ENCODE measurements at places on chromosomes 13 and 19. TPM values are rescaled to one million over a fixed set of nuclear protein-coding genes. Genes with fewer than 3 reads are reported as not detected.

Gene CLC
- total RNA-seq: not detected

Gene CDADC1
- 10.8 TPM for total RNA-seq

Gene KLK2
- not detected for total RNA-seq

Gene IL27RA
- total RNA-seq: 71.4 TPM

Gene CYSLTR2
- total RNA-seq: 2.4 TPM

Gene ACER1
- total RNA-seq: not detected

Gene CD70
- 70.0 TPM for total RNA-seq

Gene NPHS1
- total RNA-seq: not detected

Gene GPR42
- total RNA-seq: not detected

Gene SPRY2
- total RNA-seq: 1.1 TPM

Gene ATP12A
- total RNA-seq: 4.9 TPM

Gene CD37
- total RNA-seq: 116 TPM

Gene TNFSF9
- total RNA-seq: 11.3 TPM

Gene HTR2A
- not detected for total RNA-seq

DNA sequence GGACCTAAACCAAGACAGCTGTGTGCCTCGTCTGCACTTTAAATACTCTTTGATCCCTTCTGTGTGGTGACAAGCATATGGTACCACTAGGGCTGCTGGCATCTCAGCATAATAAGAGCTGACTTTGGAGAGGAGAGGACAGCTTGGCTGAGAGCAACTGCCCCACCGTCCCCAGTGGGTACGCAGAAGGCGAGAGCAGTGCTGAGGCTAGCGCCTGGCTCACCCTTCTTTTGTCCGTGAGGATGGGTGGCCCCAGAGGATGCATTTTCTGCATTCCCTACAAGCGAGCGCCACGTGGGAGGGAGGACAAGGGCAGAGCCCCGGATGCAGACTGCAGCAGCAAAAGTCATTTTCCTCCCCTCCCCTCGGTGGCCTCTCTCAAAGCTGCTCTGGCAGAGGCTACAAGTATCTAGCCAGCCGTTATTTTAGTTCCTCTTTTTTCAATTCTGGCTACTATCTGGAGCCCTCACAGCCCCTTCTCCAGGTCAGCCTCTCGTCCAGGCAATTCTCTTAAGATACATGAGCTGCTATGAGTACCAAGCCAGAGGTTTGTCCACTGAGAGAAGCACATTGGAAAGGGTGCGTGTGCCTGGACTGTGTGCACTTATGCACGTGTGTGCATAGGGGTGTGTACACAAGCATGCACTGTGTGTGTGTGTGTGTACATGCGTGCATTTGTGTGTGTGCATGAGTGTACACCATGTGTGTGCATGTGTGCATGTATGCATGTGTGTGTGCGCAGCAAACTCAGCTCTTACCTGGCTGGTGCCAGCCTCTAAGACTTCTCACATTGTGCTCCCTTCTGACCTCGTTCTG lies 51.3 kb downstream of the RAB20 start:
- DNase-seq: no peak

GRCh38 chr19:27975419-27976005 lies 1237.4 kb downstream of the UQCRFS1 start:
- DNase-seq: no peak

GRCh38 chr19:39133431-39134270 lies 8.1 kb downstream of the PAK4 start:
- DNase-seq: no peak

DNA sequence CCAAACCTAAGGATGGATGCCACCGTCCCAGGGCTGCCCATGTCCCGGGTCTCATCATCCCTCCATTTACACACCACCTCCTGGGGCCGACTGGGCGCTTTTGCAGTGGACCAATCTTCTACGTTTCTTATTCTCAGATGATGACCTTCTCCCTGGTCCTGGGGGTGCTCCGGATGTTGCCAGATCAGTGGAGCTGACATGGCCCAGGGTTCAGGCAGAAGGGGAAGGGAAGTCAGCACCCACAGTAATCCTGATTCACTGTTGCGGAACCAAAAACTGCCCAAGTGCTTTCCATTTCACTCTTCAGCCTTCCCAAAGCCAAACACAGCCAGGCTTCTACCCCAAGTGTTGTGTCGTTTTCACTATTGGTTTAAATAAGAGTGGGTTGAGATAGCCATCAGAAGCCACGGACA lies 29.8 kb downstream of the RAB20 start:
- no peak for DNase-seq

DNA sequence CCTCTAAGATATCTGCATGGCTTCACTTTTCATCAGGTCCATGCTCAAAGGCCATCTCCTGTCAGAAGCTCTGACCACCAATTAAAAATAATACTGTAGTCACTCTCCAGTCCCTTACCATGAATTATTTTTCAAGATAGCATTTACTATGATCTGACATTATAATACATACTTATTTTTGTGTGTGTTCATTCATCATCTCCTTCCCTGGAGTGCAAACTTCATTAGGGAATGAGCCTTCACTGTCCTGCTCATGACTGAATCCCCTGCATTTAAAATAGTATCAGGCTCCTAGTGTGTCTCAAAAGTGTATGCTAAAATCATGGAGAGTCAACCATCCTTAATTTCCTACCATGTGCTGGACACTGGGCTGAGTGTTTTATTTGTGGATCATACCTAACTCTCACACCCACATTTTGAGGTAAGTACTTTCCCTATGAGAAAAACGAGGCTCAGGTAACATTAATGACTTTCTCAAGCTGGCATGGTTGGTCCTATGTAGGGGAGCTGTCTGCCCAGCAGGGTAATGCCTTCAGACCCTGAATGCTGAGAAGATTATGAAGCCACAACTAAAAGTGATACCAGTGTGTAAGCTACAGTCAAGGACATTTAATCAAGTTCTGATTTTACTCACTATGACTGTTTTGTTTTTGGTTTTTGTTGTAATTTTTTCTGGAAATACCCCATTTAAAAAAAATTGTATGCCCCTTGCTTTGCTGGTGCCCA lies 16.3 kb downstream of the PLA2G4C start:
- no peak for DNase-seq

- no peak for DNase-seq
Measured at GRCh38 chr13:41694545-41695301, 237.4 kb downstream of the RGCC start.

DNA sequence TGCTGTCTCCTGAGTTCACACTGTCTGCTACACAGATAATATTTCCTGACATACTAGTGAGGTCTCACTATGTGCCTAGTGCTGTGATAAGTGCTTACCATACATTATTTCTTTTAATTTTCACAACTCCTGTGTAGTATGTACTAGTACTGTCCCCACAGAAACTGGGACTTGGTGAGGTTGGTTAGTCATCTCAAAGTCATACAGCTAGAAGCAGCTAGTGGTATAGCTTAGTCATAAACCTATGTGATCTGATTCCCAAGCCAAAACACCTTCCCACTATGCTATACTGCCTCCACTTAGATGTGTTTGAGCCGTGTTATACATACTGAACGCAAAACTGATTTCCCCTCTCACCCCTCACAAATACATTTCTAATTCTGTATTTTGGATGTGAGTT lies 10.5 kb downstream of the MTMR6 start:
- no peak for DNase-seq

- no peak for DNase-seq
Measured at GRCh38 chr13:39685652-39686051, 30.2 kb downstream of the COG6 start.

DNA sequence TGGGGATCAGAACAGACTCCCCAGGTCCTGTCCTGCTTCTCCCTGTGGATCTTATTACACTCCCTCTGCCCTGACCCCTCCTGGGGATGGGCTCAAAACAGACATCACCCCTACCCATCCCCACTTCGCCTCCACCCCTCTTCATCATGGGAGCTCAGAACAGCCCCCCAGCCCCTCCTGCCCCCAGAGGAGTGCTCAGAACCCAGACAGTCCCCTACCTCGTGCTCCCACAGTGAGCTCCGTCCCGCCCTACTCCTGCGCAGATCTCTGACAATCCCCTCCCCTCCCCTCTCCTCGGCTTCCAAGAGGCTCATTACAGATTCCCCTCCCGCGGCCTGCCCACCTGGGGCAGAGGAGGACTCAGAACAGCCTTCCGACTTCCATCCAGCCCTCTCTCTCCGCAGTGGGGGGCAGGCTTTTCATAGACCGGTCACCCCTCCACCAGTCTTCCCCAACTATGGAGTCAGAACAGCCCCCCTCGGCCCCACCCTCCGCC lies 6.1 kb downstream of the NXNL1 start:
- DNase-seq: no peak

- DNase-seq: no peak
Measured at GRCh38 chr19:45981350-45981749, 7.7 kb upstream of the NOVA2 start.

DNA sequence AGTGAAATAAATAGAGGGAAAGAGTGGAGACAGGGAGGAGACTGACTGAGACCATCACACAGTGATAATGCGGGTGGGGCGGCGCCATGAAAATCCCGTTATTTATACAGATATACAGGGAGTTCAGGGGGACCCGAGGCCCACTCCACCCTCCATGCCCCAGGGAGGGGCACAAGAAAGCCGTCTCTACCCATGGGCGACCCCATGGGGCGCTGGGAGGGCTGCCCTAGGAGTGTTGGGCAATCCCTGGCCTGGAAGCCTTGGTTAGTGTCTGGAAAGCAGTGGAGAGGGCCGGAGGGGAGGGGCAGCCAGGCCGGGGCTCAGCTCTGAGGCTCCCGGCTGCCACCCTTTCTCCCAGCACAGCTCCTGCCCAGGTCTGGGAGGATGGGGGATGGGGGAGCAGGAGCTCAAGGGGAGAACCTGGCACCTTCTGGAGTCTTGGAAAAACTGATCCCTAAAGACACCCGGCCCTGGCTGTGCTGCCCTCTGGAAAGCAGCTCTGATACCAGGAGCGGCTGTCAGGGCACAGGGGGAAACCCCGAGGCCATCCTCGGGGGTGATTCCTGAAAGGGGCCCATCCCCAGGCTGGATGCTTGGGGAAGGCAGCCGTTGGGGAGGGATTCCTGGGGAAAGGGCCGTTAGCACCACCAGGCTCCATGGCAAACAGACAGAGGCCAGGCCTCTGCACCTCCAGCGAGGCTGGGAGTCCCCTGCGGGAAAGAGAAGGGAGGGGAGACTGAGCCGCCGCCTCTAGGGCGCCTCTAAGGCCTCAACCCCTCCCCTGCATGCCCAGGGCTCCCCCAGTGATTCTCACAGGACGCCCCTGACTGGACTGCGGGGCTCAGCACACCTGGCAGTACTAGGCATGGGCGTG lies 3.0 kb upstream of the PRKD2 start:
- no peak for DNase-seq

DNA sequence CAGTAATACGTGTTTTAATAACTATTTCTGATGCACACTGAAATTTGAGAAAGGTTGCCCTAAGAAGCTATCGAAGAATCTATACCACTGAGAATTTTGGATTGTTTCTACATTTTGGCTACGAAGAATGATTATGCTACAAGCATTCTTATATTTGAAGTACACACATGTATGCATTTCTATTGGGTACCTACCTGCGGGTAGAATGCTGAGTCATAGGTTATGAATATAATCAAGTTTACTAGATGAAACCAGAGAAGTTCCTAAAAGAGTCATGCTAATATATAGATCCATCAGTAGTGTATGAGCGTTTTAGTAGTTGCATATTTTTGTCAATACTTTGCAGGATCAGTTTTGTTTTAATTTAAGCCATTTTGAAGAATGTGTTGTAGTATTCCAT lies 62.0 kb upstream of the PCDH20 start:
- no peak for DNase-seq

- no peak for DNase-seq
Measured at GRCh38 chr13:97015661-97016350, 21.5 kb upstream of the OXGR1 start.

DNA sequence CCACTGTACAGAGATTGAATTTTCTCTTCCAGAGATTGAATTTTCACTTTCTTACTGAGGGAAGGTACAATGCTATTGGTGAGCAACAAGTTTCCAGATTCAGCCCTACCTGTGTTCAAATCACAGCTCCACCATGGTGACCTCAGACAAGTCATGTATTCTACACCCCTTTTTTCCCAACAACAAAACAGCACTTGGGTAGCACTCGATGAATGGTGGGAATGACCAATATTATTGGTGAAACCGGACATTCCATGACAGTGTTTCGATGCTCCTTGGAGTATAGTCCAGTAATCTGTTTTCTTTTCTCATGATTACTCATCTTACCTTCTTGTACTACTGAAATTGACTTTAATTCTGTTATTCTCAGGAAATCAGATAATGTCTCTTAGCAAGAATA lies 266.2 kb upstream of the SOX21 start:
- no peak for DNase-seq

DNA sequence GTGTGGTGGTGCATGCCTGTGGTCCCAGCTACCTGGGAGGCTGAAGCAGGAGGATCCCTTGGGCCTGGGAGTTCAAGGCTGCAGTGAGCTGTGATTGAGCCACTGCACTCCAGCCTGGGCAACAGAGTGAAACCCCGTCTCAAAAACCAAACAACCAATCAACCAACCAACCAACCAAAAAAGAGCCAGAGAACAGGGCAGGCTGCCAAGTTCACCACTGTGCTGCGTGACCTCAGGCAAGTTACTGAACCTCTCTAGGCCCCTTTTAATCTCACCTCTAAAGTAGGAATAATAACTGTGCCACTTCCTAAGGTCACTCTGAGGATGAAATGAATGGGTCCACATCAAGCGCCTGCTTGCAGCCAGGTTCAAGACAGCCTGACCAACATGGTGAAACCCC lies 16.9 kb downstream of the TJP3 start:
- no peak for DNase-seq

DNA sequence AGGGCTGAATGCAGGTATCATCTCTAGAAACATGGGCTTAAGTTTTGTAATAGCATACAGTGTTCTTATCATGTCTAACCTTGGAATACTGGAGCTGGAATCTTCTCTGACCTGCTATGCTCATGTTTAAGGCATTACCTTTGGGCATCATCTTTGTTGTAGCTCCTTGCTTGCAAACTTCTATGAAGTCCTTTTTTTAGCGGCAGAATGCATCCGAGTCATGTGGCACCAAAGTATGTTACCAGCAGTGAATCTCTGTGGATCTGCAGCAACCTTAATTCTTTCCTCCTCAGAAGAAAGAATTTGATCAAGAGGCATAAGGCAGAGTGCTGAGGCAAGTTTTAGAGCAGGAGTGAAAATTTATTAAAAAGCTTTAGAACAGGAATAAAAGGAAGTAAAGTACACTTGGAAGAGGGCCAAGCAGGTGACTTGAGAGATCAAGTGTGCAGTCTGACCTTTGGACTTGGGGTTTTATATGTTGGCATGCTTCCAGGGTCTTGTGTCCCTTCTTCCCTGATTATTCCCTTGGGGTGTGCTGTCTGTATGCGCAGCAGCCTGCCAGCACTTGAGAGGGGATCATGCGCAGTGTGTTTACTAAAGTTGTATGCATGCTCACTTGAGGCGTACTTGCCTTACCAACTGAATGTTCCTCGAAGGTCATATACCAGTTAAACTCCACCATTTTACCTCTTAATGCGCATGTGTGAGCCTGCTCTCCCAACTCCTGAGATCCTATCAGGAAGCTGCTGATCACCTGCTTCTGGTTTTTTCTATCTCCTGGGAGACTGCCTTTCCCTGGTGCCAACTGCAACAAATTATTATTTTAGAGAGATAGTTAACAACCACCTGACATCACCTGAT lies 115.5 kb downstream of the LACC1 start:
- no peak for DNase-seq

GRCh38 chr13:26980099-26981031 lies 191.2 kb downstream of the USP12 start:
- no peak for DNase-seq

Data from CD8-positive, alpha-beta memory T cell (primary cell).